ENCODE measurements at places on chromosomes 5 and 9. TPM values are rescaled to one million over a fixed set of nuclear protein-coding genes. Genes with fewer than 3 reads are reported as not detected.

GRCh38 chr5:159802661-159803060, 113.6 kb upstream of the ADRA1B start:
- DNase-seq: no peak

DNA sequence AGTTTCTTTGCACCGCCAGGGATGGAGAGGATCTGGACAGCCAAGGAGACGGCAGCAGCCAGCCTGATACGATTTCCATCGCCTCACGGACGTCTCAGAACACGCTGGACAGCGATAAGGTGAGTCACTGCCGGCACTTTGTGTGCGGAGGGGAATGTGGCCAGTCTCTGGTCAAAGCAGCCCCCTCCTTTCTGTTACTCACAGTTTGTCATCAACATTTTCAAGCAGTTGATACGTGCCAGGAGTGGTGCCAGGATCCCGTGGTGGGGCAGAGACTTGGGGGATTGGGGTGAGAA, 175.1 kb upstream of the OTULINL start:
- DNase-seq: no peak

RMI1 gene
- 5.7 TPM for total RNA-seq

KCNN2 gene
- total RNA-seq: 5.7 TPM

- DNase-seq: no peak
Measured at GRCh38 chr5:73648515-73648914, 22.5 kb downstream of the ARHGEF28 start.

NMUR2 gene
- total RNA-seq: not detected

IFNK gene
- total RNA-seq: not detected

DNA sequence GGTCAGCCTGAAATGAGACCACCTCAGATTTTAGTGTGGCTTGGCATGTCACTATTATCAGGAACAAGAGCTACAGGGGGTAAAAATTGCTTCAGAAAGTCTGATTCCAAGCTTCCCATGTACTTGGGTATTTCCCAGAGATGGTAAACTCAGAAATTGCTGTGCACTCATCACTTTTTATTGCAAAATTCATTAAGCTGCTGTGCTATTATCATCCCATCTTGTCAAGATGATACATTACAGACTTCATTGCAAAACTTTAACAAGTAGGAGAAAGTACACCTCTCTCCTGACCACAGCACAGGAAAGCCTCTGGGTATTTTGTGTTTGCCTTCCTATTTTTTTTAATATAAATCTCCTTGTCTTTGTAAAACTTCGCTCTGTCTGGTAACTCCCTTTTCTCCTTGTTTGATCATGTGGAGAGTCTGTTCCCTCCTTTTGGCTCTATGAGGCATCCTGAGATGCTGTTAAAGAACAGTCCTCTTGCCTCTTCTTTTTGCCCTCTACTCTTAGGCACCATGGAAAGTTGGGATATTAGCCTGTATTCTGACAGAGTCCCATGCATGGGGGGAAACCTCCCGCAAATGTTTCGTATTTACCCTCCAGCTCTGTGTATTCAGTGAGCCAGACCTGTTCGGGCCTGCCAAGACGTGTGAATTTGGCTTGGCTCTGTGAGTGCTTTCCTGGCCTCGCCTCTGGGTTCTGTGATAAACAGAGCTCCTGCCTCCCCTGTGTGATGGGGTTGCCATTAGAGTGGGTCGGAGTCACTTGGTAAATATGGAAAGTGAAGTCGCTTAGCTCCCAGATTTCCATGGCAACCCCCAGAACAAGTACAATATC, 260.7 kb downstream of the NR3C1 start:
- DNase-seq: peak; percentile 76

DNA sequence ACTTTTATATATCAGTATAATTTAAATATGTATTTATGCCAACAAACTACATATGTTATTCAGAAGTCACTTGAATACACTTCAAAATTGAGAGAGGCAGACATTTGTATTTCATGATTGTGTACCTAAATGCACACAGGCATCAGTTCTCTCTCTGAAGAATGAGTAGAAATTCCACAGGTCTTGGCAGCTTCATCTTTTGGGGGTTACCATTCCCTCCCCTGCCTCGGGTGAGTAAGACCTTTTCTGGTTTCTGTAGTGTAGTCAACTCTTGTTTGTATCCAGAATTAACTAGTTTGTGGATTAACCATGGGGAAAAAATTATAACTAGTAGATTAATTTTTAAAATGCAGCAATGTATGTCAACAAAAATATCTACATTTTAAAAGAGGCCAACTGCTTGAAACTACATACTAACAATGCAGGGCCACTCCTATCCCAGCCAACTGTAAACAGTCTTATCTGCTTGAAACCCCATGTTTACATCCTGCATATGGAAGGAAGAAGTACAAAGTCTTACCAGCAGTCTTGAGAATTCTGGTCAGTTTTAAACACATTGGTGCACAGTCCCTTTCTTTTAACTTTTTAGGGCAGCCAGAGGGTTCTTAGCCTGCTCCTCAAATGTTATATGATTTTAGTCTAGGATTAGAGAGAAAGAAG, 339.6 kb upstream of the KIF2A start:
- no peak for DNase-seq

GRCh38 chr5:170348137-170348633, 41.0 kb downstream of the KCNMB1 start:
- DNase-seq: no peak

GRCh38 chr9:131490514-131490913, 12.2 kb upstream of the POMT1 start:
- no peak for DNase-seq

TERT gene
- not detected for total RNA-seq

INSYN2B gene
- 0.21 TPM for total RNA-seq

GARIN3 gene
- not detected for total RNA-seq

ADAMTS12 gene
- total RNA-seq: 1.3 TPM

- DNase-seq: no peak
Measured at GRCh38 chr5:119319890-119320289, 35.9 kb upstream of the TNFAIP8 start.

- DNase-seq: no peak
Measured at GRCh38 chr5:95076395-95077185, 208.3 kb downstream of the MCTP1 start.

COL27A1 gene
- total RNA-seq: 5.2 TPM

DNA sequence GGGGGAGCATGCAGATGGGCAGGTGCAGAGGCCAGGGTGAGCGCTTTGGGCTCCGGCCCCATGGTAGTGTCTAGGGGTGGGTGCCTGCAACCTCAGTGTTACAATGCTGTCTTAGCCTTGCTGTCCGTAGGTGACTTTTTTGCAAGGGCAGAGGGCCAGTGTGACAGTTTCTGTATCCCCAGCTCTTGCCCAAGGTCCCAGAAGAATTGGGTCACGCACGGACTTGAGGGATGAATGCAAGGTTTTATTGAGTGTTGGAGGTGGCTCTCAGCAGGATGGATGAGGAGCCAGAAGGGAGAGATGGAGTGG, 492.5 kb downstream of the AGTPBP1 start:
- DNase-seq: no peak

DNA sequence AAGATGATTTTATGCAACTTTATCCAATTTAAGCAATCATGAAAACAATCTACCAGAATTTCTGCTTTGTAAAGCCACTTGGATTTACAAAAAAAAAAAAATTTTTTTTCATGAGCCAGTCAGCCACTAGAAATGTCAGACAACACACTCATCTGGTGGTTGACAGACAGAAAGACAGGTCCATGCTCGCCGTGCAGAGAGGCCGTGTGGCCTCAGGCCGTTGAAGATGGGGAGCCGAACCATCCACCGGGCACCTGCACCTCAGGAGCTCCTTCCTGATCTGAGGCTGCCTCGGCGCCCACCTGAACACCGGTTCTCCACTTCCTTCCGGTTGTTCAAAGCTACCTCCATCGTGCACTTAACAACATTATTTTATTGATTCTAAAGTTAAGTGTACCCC, 138.0 kb upstream of the IRX4 start:
- DNase-seq: no peak

- DNase-seq: no peak
Measured at GRCh38 chr5:107532916-107533315, 137.8 kb downstream of the EFNA5 start.

GRCh38 chr5:93378073-93378472, 202.9 kb downstream of the NR2F1-AS1 start:
- no peak for DNase-seq

- DNase-seq: no peak
Measured at GRCh38 chr9:72982146-72982799, 29.4 kb upstream of the ALDH1A1 start.

GRCh38 chr9:125532812-125533594, 174.0 kb downstream of the MAPKAP1 start:
- DNase-seq: no peak

DNA sequence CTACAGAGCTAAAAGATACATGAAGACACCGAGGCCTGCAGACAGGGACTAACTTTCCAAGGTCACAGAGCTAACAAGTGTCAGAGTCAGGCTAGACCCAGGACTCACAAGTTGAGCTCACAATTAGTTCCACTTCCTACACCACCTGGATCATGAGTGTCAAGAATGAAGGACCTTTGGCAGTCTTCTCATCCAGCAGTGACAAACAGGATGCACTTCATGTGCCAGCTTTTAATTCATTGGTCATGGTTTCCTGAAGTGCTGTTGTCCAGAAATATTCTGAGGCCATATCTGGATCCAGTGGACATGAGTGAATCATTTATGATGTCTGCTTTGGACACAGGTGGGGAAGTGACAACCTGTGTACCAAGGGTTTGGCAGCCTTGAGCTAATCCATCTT, 77.4 kb downstream of the KCNIP1 start:
- DNase-seq: no peak

MARVELD2 gene
- total RNA-seq: 1.5 TPM

DNA sequence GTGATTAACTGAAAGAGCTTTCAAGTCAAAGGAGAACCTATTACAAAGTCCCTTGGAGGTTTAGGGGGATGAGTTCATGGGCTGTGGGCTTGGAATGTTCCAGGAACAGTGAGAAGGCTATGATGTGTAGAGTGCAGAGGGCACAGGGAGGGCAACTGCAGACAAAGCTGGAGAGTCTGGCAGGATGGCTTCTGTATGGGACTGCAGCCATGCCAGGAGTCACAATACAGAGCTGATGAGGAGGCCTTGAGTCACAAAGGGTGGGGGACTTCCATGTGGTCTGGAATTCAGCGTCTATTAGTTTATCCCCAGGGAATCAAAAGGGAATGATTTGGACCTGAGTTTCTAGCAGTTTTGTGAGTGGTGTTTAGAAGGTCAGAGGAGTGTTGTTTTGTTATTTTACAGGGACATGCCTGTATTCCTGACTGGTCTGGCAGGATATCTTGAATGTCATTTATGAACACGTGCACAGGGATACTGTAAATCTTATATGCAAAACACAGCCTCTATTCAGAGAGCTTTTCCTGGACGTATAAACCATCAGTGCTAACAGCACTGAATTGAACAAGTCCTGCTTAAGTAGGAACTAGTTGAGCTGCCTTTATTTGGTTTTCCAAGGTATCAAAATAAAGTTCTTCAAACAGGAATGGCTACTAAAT, 14.3 kb upstream of the TEK start:
- no peak for DNase-seq

FBLL1 gene
- total RNA-seq: not detected

GRCh38 chr9:115393976-115394775, 276.2 kb upstream of the TNC start:
- no peak for DNase-seq

GRCh38 chr5:57466544-57466943, 16.1 kb downstream of the ACTBL2 start:
- no peak for DNase-seq

IFNA21 gene
- total RNA-seq: not detected

GRCh38 chr5:17412760-17413671, 85.0 kb upstream of the TAF11L2 start:
- no peak for DNase-seq

DNA sequence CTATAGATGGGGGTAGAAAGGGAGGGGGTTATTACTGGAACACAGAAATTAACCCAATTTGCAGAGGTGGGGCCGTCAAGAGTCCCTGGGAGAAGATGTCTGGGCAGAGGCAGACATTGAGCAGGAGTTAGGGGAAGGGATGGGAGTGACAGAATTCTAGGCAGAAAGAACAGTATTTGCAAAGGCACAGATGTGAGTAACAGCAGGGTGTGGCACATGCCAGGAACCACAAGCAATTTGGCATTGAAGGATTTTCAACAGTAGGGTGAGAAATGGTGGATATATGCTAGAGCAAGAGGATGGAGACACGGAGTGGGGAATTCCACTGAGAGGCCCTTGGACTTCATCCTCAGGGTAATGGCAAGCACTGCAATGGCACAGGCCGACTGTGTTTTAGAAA, 71.6 kb upstream of the FRRS1L start:
- no peak for DNase-seq

DNA sequence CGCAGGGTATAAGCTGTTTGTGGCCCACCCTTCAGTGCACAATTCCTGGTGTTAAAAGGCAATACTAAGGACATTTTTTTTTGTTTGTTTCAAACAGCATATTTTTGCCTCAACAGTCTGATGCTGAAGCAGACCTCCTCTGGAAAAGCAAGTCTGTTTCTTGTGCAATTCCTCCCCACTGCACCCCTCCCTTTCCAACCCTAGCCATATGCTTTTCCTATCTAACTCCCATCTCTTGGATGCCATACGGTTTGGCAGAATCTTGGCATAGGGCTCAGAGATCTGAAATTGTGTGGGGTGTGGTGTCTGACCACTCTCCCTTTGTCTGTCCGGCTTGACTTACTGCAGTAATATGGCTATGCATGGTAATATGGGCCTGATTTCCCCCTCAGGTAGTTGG, 161.6 kb downstream of the TMEM38B start:
- no peak for DNase-seq

NRARP gene
- 13.4 TPM for total RNA-seq

GRCh38 chr5:117041926-117042595, 467.4 kb upstream of the SEMA6A start:
- no peak for DNase-seq

GRCh38 chr9:93217706-93218105, 33.8 kb downstream of the WNK2 start:
- no peak for DNase-seq

HDAC3 gene
- total RNA-seq: 35.1 TPM

GRCh38 chr9:90169490-90169889, 473.1 kb downstream of the DIRAS2 start:
- DNase-seq: no peak
